ENCODE measurements at places on chromosomes 2 and 18.

DNA sequence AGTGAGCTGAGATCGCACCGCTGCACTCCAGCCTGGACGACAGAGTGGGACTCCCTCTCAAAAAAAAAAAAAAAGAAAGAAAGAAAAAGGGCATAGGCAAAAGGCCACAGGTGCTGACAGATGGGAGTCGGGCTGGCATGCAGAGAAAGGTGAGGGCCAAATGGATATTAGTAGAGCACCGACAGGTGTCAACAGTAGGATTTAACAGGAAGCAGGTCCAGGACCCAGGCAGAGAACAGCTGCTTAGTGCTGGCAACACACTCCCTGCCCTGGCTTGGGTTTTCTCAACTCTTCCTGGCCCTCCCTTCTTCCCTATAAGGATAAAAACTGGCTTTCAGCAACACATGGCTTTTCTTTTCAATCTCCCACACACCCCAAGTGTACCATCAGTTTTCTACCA is 84.9 kb downstream of the MRO start:
- no peak for DNase-seq

GRCh38 chr2:150545916-150546315 is 58.4 kb upstream of the RND3 start:
- DNase-seq: no peak

DNA sequence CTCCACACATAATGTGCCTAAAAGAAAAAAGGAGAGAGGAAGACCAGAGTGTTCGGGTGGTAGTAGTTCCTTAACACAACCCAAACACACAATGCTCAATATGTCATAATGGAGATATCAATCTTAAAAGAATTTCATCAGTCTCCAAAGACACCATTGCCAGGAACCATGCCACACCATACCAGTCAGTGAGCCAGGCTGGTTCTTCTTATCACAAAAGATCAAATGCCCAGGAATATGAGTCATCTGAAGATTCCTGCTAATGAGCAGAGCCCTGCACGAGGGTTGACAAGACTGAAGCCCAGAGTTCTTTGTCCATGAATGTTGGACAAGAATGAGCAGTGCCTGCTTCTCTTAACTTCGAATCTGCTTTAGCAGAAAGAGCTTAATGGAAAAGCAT is 262.3 kb downstream of the ZNF516 start:
- no peak for DNase-seq

- DNase-seq: no peak
Measured at GRCh38 chr18:44125446-44125845, 555.2 kb upstream of the SETBP1 start.

GRCh38 chr2:45804987-45805755 is 153.7 kb downstream of the PRKCE start:
- DNase-seq: no peak

DNA sequence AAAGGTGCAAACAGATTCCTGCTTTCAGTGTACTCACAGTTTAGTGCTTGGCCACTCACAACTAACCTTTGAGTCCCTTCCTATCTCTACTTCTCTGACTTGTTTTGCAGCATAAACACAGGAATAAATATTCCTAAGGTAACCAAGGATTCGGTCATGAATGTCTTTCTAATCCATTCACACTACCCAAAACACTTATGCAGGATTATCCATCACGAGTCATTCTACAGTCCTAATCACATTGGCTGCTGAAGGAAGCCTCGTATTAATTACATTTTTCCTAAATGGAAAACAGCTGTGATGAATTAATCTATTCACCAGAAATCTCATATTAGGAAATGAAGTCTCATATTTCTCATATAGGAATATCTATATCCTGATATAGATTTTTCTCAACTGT is 16.3 kb downstream of the RDH14 start:
- no peak for DNase-seq

DNA sequence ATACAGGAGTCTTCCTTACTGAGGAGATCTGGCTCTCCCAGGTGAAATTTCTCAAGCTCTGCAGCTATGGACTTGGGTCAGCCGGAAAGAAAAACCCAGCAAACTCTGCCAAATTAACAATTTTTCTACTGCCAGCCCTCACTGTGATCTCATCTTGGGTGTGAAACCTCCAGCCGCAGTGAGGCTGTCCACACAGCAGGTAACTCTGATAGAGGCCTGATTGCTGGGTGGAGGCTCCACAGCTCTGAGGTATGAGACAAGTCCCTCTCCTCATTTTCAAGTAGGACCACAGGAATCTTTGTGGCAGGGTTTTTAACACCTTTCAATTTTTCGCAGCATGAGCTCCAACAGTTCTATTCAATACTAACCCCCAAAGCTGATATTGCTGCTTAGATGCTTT is 430.6 kb upstream of the RAB6C start:
- DNase-seq: no peak

GRCh38 chr18:3279201-3280185 is 17.6 kb downstream of the MYL12B start:
- DNase-seq: no peak

DNA sequence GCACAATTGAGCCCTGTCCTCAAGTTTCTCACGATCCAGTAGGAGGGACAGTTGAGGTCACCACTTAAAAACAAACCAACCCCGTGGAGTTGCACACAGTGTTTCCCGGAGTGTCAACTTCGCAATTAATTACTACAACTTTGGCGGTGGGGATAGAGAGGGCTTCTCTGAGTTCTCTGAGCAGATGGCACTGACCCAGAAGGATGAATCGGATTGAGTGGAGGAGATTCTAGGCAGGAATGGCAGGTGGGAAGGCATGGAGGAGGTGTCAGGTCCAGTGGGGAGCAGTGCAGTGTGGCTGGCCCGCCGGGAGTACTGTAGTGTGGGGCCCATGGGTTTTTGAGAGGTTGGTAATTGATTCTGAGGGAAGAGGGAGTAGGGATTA is 12.0 kb downstream of the SIX3 start:
- no peak for DNase-seq

- DNase-seq: no peak
Measured at GRCh38 chr2:191653667-191654391, 24.1 kb upstream of the NABP1 start.

DNA sequence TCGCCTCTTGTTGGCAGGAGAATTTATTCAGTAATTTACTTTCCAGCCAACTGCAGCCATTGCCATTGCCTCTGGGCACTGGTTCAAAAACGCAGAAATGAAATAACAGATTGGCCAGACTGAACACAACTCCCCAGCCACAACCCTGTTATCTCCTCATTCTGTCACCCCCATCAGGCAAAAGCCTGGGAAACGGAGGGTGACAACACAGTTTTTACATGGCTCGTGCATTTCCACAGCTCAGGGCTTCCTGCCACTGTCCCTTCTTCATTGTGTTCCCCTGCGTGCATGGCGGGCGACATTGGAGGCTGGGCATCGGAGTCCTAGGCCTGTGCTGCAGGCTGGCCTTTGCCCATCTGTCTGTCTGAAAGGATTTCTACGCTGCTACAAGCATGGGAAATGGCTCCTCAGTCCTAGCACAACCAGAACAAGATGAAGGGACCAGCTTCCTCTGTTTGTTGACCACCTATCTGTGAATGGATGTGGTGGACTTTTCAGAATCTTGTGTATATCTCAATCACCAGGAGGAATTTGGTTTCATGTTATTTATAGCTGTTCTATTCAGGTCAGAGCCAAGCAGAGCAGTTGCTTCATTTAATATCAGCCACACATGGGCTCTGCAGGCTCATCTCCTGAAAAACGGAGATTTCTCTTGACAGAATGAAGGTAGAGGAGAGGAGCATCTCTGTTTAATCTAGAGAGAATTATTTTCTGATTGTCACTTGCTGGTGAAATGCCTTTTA is 107.0 kb downstream of the MGAT5 start:
- no peak for DNase-seq

DNA sequence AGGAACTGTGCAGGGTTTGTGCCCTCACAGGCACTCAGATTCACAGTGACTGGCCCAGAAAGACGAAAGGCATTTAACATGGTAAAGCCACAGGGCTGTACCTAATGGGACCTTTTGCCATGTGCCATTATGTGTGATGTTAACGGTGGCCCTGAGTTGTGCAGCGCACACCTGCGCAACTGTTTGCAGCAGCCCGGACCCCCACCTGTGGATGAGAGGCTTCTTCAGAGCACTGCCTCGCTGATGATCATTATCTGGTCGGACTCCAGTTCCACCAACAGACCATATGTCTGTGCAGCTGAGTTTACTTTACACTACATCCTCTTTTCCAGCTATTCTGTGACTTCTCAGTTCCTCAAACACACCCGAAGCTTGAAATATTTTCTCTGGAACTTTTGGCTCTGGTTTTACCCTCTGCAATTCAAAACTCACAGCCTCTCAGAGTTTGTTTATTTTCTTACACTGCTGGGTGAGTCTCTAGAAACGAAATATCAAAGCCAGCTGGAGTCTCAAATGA is 35.6 kb upstream of the UBE2F start:
- no peak for DNase-seq

- DNase-seq: peak; percentile 67
Measured at GRCh38 chr2:64522843-64523428, 1.2 kb upstream of the AFTPH start.

DNA sequence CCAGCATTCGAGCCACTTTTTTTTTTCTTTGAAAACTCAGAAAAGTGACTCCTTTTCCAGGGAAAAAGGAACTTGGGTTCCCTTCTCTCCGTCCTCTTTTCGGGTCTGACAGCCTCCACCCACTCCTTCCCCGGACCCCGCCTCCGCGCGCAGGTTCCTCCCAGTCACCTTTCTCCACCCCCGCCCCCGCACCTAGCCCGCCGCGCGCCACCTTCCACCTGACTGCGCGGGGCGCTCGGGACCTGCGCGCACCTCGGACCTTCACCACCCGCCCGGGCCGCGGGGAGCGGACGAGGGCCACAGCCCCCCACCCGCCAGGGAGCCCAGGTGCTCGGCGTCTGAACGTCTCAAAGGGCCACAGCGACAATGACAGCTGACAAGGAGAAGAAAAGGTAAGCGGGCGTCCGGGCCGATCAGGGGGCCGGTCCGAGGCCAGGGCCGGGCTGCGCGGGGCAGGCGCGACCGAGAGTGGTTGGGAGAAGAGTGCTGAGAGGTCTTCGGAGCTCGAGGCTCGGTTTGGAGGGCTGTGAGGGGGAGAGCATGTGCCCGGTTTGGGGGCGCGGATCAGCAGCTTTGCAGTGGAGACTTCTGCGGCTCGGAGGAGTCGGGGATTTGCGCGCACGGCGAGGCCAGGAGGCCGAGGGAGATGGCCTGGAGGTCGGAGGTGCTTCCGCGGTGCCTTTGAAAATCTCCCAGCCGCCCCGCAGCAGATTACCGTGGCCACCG is 502 bp downstream of the EPAS1 start:
- DNase-seq: peak; percentile 67

DNA sequence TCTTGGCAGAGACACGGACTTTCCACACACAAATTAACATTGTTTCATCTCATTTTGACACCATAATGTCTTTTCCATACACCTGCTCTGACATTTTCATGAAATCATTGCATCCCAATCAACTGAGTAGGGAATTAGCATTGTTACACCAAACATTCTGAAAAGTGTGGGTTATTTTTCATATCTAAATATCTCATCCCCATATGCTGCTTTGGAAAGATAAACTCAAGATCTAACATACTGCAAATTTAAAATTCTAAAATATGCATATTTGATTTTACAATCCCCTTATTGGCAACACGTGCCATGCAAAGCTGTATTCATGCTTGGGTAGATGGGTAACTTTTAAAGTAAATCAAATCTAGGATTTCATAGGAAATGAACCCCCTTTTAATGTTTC is 242.9 kb downstream of the ZNF516 start:
- no peak for DNase-seq

DNA sequence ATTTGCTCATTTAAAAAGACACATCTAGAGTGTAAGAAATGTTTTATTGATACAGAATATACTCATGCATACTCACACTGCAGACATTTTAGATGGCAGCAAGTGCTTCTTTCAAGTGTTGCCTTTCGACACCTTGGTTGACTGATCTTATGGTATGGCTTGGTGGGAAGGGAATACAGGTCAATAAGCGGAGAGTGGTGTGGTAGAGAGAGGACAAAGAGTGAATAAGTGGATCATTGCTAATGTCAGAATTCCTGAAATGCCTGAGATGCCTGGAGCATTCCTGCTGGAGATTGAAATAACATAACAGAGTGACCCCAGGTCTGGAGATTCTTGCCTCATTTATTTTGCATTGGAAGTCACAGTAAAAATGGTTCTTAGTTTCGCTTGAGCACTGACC is 76.7 kb downstream of the RND3 start:
- no peak for DNase-seq

DNA sequence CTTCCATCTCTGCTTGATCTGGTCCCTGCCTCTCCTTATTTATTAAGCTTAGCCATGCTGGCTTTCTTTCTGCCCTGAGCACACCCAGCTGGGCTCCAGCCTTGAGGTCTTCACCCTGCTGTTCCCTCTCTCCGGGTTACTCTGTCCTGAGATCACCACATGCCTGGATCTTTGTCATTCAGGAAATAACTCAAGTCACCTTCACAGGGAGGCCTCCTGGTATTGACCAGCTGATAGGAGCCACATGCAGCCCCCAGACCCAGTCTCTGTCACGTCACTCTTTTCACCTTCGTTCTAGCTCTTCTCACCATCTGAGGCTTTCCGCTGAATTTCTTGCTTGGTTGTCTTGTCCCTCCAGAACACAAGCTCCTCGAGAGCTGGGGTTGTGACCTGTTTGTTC is 114.4 kb downstream of the TSN start:
- DNase-seq: no peak

DNA sequence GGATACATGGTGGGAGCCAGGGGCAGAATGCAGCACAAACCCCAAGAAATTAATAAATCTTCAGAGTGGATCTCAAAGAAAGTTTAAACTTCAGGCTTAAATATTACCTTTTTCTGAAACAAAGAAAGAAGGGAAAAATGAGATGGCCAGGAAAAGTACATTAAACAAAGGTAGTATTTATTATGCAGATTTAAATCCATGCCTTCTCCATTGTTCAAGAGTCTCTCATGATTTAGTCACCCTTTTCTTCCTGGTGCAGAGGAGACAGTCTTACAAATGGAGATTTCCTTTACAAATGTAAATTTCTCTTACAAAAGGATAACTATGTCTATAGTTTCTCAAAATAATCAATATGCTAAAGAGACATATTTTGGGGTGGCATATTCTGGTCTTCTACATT is 33.4 kb upstream of the PPM1B start:
- DNase-seq: no peak

- DNase-seq: no peak
Measured at GRCh38 chr2:189798312-189799029, 14.2 kb downstream of the PMS1 start.

DNA sequence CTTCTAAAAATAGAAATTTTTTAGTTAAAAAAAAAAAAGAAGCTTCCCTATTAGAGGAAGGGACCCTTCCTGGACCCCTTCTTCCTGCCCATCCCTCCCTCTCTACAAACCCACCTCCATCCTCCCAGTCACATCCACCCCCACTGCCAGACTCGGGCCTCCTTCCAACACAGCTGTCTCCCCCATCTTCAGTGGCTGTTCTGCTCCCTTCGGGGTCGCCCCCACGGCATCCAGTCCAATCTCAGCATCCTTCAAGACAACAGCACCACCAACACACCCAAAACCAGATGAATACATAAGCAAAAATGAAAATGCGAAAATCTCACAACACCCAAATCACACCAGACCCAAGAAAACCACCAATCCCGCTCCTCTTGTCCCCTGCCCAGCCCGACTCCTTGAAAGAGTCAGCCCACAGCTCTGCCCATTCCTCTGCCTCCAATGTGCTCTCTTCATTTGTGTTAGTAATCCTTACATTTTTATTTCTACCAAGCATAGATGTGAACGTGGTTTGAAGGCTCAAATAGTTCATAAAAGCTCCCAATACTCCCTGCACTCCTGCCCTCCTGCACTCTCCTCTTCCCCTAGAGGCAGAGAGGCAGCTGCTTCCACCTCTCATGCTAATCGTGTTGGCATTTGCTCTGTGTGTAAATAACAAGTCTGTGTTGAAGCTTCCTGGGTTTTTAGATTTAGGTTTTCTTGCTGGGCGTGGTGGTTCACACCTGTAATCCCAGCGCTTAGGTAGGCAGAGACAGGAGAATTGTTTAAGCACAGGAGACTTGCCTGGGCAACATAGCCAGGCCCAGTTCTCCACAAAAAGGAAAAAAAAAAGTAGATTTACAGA is 37.0 kb downstream of the MAL start:
- no peak for DNase-seq
